Thoracic aorta (tissue), 2 donors: ENCODE measurements at places on chromosomes 11 and 22.

- no peaks in the 10 kb centered on the region for H3K36me3 ChIP-seq
- no peaks in the 10 kb centered on the region for H3K27me3 ChIP-seq
- no peaks in the 10 kb centered on the region for H3K4me1 ChIP-seq
These were observed 88.7 kb downstream of the SLC17A6 start for GRCh38 chr11:22426915-22427314.

GRCh38 chr11:108983636-108984420, 319.0 kb downstream of the DDX10 start:
- no peaks in the 10 kb centered on the region for H3K27me3 ChIP-seq
- peaks cover 14% of the 10 kb centered on the region for H3K4me1 ChIP-seq
- DNase-seq, result no peak
- no peaks in the 10 kb centered on the region for H3K36me3 ChIP-seq
- no peak overlapping the region for H3K4me3 ChIP-seq
- H3K27ac ChIP-seq, result no peak overlapping the region

DNA sequence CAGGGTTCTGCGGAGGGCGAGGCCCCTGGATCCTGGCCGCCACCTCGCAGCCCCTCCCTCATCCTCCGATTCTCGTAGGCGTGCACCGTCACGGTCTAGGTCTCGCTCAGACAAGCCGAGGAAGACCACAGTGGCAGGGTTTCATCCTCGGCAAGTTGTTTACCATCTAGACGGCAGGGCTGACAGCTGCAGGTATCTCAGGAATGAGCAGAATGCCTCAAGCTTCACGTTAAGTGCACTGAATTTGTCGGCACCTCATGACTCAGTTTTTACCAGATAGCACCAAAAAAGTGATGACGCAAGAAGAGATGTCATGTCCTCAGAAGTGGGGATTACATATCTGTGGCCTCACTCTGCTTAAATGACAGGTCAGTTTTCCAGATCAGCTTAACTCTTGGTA, 35.1 kb downstream of the WT1 start:
- H3K4me1 ChIP-seq, result no peaks in the 10 kb centered on the region
- no peaks in the 10 kb centered on the region for H3K27me3 ChIP-seq
- DNase-seq, result no peak
- no peak overlapping the region for H3K4me3 ChIP-seq

DNA sequence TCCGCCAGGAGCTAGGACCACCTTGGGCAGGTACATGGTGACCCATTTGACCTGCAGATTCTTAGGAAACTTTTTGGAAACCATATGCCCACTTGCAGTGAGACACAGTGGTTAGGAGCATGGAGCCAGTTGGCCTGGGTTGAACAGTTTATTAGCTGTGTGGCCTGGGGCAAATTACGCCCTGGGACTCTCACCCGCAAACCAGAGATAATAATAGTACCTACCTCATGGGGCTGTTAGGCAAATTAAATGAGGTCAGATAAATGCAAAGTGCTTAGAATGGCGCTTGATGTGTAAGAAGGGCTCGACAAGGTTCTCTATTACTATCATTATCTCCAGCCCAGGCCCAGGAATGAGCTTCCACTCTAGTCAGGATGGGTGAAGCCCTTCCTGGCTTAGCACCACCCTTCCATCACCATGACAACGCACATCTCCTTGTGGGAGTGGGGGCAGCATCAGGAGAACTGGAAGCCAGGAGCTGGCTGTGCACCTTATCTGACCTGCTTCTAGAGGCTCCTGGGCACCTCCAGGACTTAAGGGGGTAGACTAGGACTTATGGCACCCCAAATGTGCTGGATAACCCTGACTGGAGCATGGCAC, 5.1 kb downstream of the SYT12 start:
- no peak overlapping the region for H3K4me3 ChIP-seq
- no peaks in the 10 kb centered on the region for H3K27me3 ChIP-seq
- H3K27ac ChIP-seq, result no peak overlapping the region

DNA sequence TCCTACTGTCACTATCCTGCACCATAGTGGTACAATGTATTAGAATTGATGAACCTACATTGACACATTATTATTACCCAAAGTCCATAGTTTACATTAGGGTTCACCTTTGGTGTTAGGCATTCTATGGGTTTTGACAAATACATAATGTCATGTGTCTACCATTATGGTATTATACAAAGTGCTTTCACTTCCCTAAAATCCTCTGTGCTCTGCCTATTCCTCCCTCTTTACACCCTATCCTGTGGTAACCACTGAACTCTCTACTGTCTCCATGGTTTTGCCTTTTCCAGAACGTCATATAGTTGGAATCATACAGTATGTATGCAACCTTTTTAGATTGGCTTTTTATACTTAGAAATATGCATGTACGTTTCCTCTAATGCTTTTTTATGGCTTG, 51.5 kb downstream of the CCDC15 start:
- no peak overlapping the region for H3K27ac ChIP-seq
- no peak overlapping the region for H3K4me3 ChIP-seq
- H3K4me1 ChIP-seq, result no peaks in the 10 kb centered on the region

GRCh38 chr11:119832202-119832935, 103.4 kb upstream of the NECTIN1 start:
- H3K4me3 ChIP-seq, result no peak overlapping the region
- H3K4me1 ChIP-seq, result no peaks in the 10 kb centered on the region
- H3K36me3 ChIP-seq, result no peaks in the 10 kb centered on the region
- no peak overlapping the region for H3K27ac ChIP-seq

DNA sequence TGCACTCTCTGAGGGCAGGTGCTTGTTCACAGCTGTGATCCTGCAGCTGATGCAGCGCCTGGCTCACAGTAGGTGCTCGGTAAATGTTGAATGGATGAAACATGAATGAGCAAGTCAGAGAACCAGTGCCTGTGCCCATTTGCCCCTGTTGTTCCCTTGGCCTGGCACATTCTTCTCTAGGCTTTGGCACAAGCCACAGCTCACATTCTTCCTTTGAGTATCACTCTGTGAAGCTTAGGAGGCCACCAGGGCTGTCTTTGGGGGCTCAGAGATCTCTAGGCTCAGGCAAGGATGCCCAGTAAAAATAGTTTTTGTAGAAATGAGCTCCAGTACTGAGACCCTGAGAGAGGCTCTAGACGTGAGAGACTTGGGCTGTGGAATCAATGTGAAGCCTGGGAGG, 144.6 kb upstream of the NAV2 start:
- peaks cover 6% of the 10 kb centered on the region for H3K4me1 ChIP-seq
- DNase-seq, result no peak
- no peak overlapping the region for H3K27ac ChIP-seq
- H3K27me3 ChIP-seq, result no peaks in the 10 kb centered on the region

- no peaks in the 10 kb centered on the region for H3K27me3 ChIP-seq
- no peak overlapping the region for H3K4me3 ChIP-seq
- no peaks in the 10 kb centered on the region for H3K4me1 ChIP-seq
- H3K27ac ChIP-seq, result no peak overlapping the region
- H3K36me3 ChIP-seq, result no peaks in the 10 kb centered on the region
These were observed 16.6 kb upstream of the MS4A6E start for GRCh38 chr11:60310407-60310998.

GRCh38 chr11:67438158-67438902, 848 bp upstream of the PTPRCAP start:
- peaks cover 23% of the 10 kb centered on the region for H3K36me3 ChIP-seq
- peak overlapping the region; percentile 45 for H3K4me3 ChIP-seq
- H3K27me3 ChIP-seq, result no peaks in the 10 kb centered on the region
- peaks cover 12% of the 10 kb centered on the region for H3K4me1 ChIP-seq

DNA sequence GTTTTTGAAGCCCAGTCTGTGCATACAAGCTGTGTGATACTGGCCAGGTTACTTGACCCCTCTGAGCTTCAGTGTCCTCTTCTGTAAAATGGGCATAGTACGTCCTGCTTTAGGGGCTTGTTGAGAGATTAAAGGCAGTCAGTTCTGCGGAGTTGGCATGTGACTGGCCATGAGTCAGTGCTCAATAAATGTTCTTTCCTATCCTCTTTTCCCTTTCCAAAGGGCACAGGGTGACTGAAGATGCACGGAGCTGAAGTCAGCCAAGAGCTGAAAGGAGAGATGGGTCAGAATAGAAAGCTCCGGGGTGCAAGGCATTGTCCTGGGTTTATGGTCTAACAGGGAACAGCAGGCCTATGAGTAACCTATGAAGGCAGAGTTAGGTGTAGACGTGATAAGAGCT, 48.9 kb downstream of the TP53I11 start:
- H3K27ac ChIP-seq, result no peak overlapping the region
- no peaks in the 10 kb centered on the region for H3K36me3 ChIP-seq
- H3K4me1 ChIP-seq, result no peaks in the 10 kb centered on the region
- no peak for DNase-seq
- no peaks in the 10 kb centered on the region for H3K27me3 ChIP-seq
- no peak overlapping the region for H3K4me3 ChIP-seq

- no peaks in the 10 kb centered on the region for H3K4me1 ChIP-seq
- no peak overlapping the region for H3K4me3 ChIP-seq
- no peak overlapping the region for H3K27ac ChIP-seq
- no peaks in the 10 kb centered on the region for H3K27me3 ChIP-seq
- H3K36me3 ChIP-seq, result no peaks in the 10 kb centered on the region
- no peak for DNase-seq
These were observed 2.9 kb upstream of the OR52J3 start for GRCh38 chr11:5043380-5043779.

GRCh38 chr11:117944554-117944953, 15.4 kb upstream of the TMPRSS13 start:
- no peak overlapping the region for H3K4me3 ChIP-seq
- no peak overlapping the region for H3K27ac ChIP-seq
- H3K4me1 ChIP-seq, result no peaks in the 10 kb centered on the region
- no peaks in the 10 kb centered on the region for H3K36me3 ChIP-seq

DNA sequence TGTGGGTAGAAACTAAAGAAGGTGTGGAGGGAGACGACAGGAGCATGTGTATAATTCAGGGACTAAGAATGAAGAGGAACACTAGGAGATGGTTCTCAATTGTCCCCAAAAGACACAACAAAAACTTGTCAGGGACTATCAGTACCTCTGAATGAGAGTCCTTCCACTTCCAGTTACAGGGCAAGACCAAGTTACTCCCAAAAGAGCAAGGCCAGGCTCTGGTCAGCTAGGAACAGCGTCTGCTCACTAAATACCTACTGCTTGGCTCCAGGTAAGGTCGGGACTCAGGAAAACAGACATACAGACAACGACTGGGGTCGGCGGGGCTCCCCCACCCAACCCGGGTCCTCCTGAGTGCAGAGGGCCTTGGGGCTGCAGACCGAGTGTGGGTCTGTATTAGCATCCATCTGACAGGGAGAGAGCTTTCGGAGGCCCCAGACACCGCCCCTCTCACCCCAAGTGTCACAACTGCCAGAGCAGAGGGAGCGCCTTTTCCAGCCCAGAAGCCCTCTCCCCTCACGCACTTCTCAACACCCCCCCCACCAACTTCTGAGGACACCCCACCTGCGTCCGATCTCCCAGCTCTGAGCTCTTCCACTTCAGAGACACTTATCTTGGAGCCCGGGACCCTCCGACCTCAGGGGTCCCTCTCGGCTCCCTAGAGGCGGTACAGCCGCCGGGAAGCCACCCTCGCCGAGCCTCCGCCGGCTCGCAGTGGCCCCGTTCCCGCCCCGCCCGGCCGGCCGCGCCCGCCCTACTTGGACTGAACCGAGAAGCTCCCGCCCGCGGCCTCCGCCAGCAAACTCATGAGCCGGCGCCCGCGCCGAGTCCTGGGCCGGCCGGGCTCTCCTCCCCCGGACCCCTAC, 522 bp downstream of the RHOG start:
- peaks cover 35% of the 10 kb centered on the region for H3K4me1 ChIP-seq
- H3K36me3 ChIP-seq, result no peaks in the 10 kb centered on the region
- H3K27me3 ChIP-seq, result no peaks in the 10 kb centered on the region
- peak overlapping the region; percentile 97 for H3K27ac ChIP-seq

DNA sequence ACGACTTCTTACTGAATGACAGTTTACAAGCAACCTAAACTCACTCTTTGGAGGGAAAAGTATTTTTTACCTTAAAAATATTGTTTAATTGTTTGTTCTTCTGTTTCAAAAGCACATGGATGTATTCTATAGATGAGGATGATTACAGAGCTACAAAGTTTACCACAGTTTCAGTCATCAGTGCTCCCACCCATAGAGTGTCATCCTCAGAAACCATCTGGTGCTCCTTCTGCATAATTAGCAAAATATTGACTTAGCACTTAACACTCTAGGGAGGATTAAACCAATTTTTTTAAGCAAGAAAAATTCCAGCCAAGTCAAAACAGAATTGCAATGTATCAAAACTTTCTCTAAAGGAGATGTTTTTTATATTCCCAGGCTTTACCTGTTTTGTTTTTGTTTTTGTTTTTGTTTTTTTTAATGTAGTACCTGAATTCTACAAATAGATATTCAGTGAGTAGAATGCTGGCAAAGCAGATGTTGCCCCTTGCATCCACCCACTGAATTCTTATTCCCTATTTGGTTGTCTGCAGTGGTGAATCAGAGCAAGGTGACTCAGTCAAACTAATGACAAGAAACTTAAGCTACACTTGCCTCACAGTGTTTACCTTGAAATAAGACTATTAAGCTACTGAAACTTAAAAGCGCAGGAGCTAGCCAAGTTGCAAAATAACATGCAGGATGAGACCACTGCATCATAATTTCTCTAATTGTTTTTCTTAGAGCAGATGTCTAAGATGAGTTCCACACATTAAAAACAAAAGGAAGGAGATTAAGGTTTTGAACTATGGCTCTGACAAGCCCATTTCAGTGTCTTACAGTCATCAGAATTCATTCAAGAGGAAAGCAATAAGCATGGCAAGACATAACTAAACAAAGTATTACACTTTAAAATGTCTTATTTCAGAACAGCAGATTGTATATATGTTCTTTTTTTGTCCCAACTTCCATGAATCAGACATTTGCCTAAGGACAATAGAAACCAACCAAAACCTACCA, 155.1 kb upstream of the SOX6 start:
- H3K4me3 ChIP-seq, result no peak overlapping the region
- no peaks in the 10 kb centered on the region for H3K27me3 ChIP-seq
- H3K36me3 ChIP-seq, result no peaks in the 10 kb centered on the region

DNA sequence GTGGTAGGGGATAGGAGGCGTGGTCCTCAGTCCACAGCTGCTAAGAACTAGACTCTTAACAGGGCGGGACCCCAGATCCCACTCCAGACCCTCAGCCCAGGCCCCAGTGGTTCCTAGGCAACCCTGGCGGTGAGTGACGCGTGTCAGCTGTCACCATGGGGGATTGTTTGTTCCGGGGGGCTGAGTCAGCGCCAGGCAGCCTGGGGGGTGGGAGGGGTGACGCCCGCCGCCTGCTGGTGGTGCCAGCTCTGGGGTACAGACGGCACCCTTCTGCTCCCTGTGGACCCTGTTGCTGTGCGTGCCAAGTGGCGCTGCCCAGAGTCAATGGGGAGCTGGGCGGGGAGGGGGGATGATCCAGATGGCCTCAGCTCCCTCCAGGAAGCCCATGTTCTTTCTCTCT, 2.5 kb downstream of the CNIH2 start:
- H3K4me3 ChIP-seq, result no peak overlapping the region
- no peak for DNase-seq
- peaks cover 7% of the 10 kb centered on the region for H3K4me1 ChIP-seq
- H3K36me3 ChIP-seq, result peaks cover 12% of the 10 kb centered on the region
- H3K27me3 ChIP-seq, result no peaks in the 10 kb centered on the region
- no peak overlapping the region for H3K27ac ChIP-seq
